Neural progenitor cell (in vitro differentiated cells): ENCODE measurements at places on chromosomes 5 and 9. TPM values are rescaled to one million over a fixed set of nuclear protein-coding genes. Genes with fewer than 3 reads are reported as not detected.

DNA sequence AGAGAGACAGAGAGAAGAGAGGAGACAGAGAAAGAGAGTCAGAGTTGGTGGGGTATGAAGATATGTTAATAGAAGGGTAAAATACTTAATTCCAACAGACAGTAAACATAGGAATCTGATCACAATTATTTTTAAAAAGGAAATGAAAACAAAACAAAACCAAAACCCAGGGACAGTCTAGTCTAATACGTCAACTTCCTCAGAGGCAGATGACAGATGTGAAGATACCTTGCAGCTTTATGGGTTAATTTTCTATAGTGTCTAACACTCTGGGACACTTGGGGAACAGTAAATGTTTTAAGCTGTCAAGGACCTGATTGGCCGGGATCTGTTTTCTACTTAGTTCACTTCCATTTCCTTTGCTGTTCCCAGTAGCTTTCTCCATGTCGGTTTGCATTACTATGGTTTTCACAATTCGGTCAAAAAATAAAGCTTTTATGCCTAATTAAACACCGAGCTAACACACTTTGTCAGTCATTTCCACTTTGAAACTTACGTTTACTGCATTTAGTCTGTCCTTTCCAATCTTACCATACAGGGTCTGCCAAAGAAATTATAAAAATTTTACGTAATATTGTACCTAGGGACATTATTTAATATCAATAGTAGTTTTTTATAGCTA lies 216.5 kb downstream of the MCTP1 start:
- no peaks in the 10 kb centered on the region for H3K4me1 ChIP-seq
- DNase-seq = no peak
- H3K36me3 ChIP-seq = no peaks in the 10 kb centered on the region

DNA sequence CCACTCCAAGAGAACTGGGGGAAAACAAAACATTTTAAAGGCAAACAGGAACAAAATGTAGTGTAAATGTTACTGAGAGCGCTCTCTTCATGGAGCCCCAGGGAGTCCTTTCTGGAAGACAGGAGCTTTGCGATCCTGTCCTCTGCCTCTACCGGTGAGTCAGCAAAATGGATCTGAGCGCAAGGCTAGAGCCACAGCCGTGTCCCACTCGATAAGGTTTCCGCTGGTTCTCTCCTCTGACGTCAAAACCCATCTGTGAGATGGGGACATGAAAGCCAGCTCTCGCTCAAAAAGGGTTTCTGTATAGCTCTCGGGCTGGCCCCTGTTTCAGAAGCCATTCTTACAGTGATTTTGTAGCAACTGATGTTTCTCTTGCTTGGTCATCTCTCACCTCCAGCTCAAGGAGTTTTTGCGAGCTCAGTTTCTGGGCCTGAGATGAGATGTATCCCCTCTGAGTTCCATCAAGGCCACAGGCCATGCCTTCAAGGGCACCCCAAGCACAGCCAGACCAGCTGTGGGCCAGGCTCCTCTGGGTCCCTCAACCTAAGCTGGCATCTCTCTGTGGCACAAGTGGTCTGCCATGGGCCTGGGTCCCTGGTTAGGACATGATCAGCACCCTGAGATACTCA lies 101.6 kb downstream of the FSTL4 start:
- H3K27ac ChIP-seq = no peak overlapping the region
- H3K36me3 ChIP-seq = no peaks in the 10 kb centered on the region
- H3K4me1 ChIP-seq = peaks cover 8% of the 10 kb centered on the region

GRCh38 chr9:103245369-103245768 lies 250.2 kb downstream of the CYLC2 start:
- DNase-seq = no peak
- H3K27ac ChIP-seq = no peak overlapping the region
- no peaks in the 10 kb centered on the region for H3K4me1 ChIP-seq

DNA sequence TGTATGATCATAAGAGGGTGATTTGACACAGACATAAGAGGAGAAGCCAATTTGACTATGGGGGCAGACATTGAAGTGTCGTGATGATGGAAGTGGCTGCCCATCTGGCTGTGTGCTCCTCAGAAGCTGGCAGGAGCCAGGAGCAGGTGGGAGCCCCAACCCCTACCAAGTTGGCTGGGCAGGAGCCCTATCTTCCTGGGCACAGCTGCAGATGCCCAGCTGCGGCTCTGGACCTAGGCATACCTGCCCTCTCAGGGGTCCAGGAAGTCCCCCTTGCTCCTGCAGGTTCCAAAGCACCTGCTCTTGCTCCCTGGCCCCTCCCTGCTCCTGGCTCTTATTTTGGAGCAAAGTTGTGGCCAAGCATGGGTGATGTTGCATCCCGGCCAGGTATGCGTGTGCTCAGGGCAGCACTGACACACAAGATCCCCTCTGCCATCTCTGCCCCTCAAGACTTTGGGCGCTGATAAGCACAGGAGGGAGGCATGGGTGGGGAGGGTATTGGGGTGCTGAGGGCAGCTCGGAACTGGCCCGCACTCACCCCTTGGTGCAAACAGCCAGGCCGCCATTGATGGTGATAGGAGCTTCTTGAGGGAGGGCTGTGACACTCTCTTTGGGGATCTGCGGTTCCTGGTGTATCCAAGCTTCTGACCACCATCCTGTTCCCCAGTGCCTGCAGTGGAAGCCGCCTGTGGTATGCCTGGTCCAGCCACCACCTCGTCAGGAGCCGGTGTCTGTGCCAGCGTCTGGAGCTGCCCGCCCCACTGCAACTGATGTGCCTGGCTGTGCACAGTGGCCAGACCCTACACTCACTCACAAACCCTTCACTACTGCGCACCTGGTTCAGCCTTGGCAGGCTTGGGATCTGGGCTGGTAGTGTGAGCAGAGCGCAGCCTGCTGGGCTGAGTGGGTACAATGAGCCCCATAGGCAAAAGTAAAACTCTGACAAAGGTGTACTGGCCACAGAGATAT lies 230.9 kb downstream of the CDH9 start:
- no peaks in the 10 kb centered on the region for H3K4me1 ChIP-seq
- no peak for DNase-seq
- no peaks in the 10 kb centered on the region for H3K36me3 ChIP-seq
- no peaks in the 10 kb centered on the region for H3K27me3 ChIP-seq
- no peak overlapping the region for H3K4me3 ChIP-seq
- no peak overlapping the region for H3K27ac ChIP-seq

Gene NME5
- total RNA-seq = 6.7 and 8.0 TPM in 2 replicates

DNA sequence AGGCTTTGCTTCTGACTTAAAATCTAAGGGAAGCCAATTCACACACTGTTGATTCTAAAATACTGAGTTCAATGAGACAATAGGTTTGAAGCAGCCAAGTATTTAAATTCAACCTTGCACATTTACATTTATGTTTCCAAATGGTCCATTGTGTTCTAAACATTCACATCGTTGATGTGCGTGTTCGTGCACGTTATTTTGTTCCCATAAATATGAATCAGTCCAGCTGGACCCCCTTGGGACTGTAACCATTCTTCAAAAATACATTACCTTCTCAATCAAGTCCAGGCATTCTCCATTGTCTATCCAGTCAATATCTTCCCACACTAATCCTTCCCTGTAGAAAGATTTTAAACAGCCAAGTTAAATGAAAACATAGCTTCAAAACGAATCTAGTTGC lies 146.4 kb upstream of the RETREG1 start:
- no peaks in the 10 kb centered on the region for H3K27me3 ChIP-seq
- peaks cover 11% of the 10 kb centered on the region for H3K36me3 ChIP-seq
- H3K4me3 ChIP-seq = no peak overlapping the region

Gene IL9
- not detected in 2 replicates for total RNA-seq

GRCh38 chr9:74361508-74361907 lies 135.6 kb upstream of the RORB start:
- no peaks in the 10 kb centered on the region for H3K4me1 ChIP-seq
- DNase-seq = no peak
- H3K4me3 ChIP-seq = no peak overlapping the region
- no peak overlapping the region for H3K27ac ChIP-seq
- H3K27me3 ChIP-seq = no peaks in the 10 kb centered on the region
- H3K36me3 ChIP-seq = no peaks in the 10 kb centered on the region

Gene FSTL4
- total RNA-seq = 0.95 and 2.3 TPM in 2 replicates

DNA sequence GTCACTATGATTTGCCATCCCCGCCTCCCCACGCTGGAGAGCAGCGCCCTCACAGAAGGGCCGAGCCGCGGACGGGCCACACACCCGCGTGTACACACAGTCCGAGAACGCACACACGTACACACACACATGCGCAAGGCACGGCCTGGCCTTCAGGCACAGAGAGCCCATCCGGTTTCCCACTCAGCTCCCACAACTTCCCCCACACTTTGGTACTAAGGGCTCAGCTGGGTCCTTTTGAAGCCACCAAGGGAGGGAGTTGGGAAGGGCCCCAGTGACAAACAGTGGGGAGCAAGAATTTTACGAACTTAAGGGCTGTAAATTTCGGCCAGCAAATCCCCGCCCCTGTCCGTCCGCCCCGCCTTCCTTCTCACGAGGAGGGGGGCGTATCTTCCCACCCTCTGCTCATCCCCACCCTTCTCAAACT lies 133.3 kb upstream of the HAND1 start:
- H3K4me3 ChIP-seq = peak overlapping the region; percentile 48
- no peaks in the 10 kb centered on the region for H3K36me3 ChIP-seq
- peak; percentile 45 for DNase-seq
- no peak overlapping the region for H3K27ac ChIP-seq

Gene GPR151
- total RNA-seq = not detected in 2 replicates

GRCh38 chr5:124841829-124842712 lies 95.6 kb upstream of the ZNF608 start:
- H3K27ac ChIP-seq = no peak overlapping the region
- no peak for DNase-seq
- no peaks in the 10 kb centered on the region for H3K27me3 ChIP-seq
- H3K4me1 ChIP-seq = no peaks in the 10 kb centered on the region
- H3K4me3 ChIP-seq = no peak overlapping the region
- H3K36me3 ChIP-seq = peaks cover 3% of the 10 kb centered on the region

Gene BAAT
- 0.09 and 0.15 TPM in 2 replicates for total RNA-seq

- no peaks in the 10 kb centered on the region for H3K36me3 ChIP-seq
- no peak overlapping the region for H3K4me3 ChIP-seq
- H3K27me3 ChIP-seq = no peaks in the 10 kb centered on the region
- H3K4me1 ChIP-seq = no peaks in the 10 kb centered on the region
- no peak overlapping the region for H3K27ac ChIP-seq
Measured at GRCh38 chr9:87708546-87708945, 17.4 kb upstream of the CTSL start.

- H3K27ac ChIP-seq = no peak overlapping the region
- no peaks in the 10 kb centered on the region for H3K36me3 ChIP-seq
- no peak overlapping the region for H3K4me3 ChIP-seq
- no peaks in the 10 kb centered on the region for H3K27me3 ChIP-seq
- no peak for DNase-seq
- H3K4me1 ChIP-seq = no peaks in the 10 kb centered on the region
Measured at GRCh38 chr5:147836439-147836838, 5.0 kb upstream of the SPINK1 start.

DNA sequence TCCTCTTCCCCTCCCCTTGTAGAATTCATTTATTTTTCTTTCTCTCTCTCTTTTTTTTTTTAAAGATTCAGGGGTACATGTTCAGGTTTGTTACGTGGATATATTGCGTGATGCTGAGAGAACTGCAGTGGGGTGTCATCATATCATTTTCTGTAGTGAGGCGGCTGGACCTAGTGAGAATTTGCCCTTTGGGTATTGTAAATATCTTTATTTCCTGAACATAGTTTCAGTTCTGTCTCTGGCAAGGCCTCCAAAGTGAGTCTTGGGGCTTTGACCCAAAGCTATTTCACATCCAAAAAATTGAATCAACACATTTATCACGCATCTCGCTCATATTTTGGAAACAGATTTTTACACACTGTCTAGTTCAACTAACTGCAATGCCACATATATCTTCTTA lies 25.4 kb upstream of the MYOT start:
- no peak for DNase-seq
- H3K27ac ChIP-seq = no peak overlapping the region
- H3K27me3 ChIP-seq = no peaks in the 10 kb centered on the region
- no peaks in the 10 kb centered on the region for H3K4me1 ChIP-seq
- no peak overlapping the region for H3K4me3 ChIP-seq
- no peaks in the 10 kb centered on the region for H3K36me3 ChIP-seq

- peaks cover 4% of the 10 kb centered on the region for H3K4me1 ChIP-seq
- H3K36me3 ChIP-seq = no peaks in the 10 kb centered on the region
- peaks cover 2% of the 10 kb centered on the region for H3K27me3 ChIP-seq
- H3K4me3 ChIP-seq = no peak overlapping the region
- DNase-seq = no peak
- H3K27ac ChIP-seq = no peak overlapping the region
Measured at GRCh38 chr9:38405785-38406184, 13.3 kb downstream of the ALDH1B1 start.

Gene ACTBL2
- not detected in 2 replicates for total RNA-seq

DNA sequence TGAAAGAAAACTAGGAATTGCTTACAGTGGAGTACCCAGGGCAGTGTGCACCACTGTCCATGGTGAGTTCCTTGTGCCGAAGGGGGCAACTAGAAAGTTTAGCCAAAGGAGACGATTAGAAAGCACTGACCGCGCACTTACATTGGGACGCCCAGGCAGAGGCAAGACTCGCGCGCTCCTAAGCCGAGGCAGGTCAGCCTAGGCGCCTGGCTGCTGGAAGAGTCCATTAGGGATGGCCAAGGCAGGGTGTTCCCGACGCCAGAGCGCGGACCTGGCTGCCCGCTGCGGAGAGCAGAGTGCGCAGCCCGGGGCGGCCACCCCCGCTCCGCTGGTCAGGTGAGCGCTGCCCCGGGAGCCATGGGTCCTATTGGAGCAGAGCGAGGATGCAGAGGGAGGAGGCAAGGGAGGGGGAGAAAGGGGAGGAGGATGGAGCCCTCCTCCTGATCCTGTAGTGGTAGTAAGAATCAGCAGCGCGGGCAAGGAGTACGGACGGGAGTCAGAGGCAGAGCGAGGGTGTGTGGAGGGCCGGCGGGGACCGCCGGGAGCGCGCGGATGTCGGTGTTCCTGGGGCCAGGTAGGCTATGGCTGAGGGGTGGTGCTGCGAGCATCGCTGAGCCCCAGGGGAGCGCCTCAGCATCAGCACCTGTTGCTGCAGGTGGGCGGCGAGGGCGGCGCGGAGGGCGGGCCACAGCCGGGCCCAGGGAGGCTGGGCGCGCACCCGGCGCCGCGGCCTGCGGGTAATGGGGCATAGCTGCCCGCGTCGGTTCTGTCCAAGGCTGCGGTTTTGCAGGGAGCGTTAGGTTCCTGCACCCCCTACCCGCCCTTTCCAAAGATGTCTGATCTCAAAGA lies at the start of gene ADGRV1:
Gene ADGRV1 (plus strand): TSS at position 454 of the 849 bp plus-strand sequence. CDS start 99 bp downstream, at position 553.
- peak within 1 kb of the TSS; percentile 89 for H3K4me3 ChIP-seq
- peak within 1 kb of the TSS; percentile 89 for H3K27ac ChIP-seq
- peak; percentile 99 for DNase-seq

Gene BHMT
- total RNA-seq = 0.45 and 1.1 TPM in 2 replicates
